Neuronal stem cell (in vitro differentiated cells): ENCODE measurements at places on chromosomes 2 and 18.

- DNase-seq: no peak
- H3K4me3 ChIP-seq: no peak overlapping the region
- no peaks in the 10 kb centered on the region for H3K4me1 ChIP-seq
- H3K36me3 ChIP-seq: no peaks in the 10 kb centered on the region
These were observed 368.2 kb downstream of the IRS1 start for GRCh38 chr2:226431288-226431948.

DNA sequence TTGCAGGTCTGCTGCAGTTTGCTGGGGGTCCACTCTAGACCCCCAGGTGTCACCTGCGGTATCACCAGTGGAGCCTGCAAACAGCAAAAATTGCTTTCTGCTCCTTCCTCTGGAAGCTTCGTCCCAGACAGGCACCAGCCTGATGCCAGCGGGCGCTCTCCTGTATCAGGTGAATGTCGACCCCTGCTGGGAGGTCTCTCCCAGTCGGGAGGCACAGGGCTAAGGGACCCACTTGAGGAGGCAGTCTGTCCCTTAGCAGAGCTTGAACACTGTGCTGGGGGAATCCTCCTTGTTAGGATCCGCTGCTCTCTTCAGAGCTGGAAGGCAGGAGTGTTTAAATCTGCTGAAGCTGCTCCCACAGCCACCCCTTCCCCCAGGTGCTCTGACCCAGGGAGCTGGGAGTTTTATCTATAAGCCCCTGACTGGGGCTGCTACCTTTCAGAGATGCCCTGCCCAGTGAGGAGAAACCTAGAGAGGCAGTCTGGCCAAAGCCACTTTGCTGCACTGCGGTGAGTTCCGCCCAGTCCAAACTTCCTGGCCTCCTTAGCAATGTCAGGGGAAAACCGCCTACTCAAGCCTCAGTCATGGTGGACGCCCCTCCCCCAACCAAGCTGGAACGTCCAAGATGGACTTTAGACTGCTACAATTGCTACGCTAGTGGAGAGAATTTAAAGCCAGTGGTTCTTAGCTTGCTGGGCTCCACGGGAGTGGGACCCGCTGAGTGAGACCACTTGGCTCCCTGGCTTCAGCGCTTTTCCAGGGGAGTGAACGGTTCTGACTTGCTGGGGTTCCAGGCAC, 652.5 kb downstream of the KCNJ3 start:
- no peaks in the 10 kb centered on the region for H3K4me1 ChIP-seq
- H3K27me3 ChIP-seq: no peaks in the 10 kb centered on the region

DNA sequence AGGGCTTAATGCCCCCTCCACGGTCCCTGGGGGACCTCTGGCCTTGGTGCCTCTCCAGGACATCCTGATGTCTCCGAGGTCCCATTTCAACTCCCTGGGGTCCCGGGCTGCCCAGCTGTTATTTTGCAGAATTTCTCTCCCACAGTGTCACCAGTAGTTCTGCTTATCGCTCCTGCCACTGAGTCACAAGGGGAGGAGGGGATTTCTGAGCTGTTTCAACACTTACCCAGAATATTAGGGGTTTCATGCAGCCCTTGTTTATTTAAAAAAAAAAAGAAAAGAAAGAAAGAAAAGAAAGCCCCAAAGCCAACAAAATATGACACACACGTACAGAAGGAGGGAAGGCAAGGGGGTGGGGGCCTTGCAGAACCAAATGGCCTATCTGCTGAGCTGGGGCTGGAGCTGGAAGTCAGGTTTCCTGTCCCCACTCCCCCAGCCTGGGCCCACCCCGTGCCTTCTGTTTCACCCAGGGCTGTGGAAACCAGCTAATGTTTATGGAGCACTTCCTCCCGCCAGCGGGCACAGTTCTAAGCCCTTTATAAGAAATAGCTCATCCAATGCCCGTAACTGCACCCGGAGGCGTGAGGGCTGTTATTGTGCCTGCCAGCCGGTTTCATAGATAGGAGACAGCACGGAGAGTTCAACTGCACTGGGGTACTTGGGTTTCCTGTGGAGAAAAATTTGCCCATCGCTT, 8.4 kb upstream of the ARID5A start:
- no peaks in the 10 kb centered on the region for H3K36me3 ChIP-seq
- no peak for DNase-seq
- no peak overlapping the region for H3K4me3 ChIP-seq
- peaks cover 3% of the 10 kb centered on the region for H3K4me1 ChIP-seq
- peaks cover 73% of the 10 kb centered on the region for H3K27me3 ChIP-seq

- H3K4me1 ChIP-seq: peaks cover 6% of the 10 kb centered on the region
- no peaks in the 10 kb centered on the region for H3K36me3 ChIP-seq
- no peaks in the 10 kb centered on the region for H3K27me3 ChIP-seq
These were observed 343.6 kb downstream of the TGIF1 start for GRCh38 chr18:3793545-3793944.

GRCh38 chr2:166984797-166985196, 96.5 kb downstream of the XIRP2 start:
- no peak for DNase-seq
- H3K27ac ChIP-seq: no peak overlapping the region
- no peaks in the 10 kb centered on the region for H3K27me3 ChIP-seq
- H3K4me3 ChIP-seq: no peak overlapping the region
- no peaks in the 10 kb centered on the region for H3K4me1 ChIP-seq
- no peaks in the 10 kb centered on the region for H3K36me3 ChIP-seq

- H3K36me3 ChIP-seq: no peaks in the 10 kb centered on the region
- no peak overlapping the region for H3K4me3 ChIP-seq
- H3K27me3 ChIP-seq: no peaks in the 10 kb centered on the region
- H3K4me1 ChIP-seq: peaks cover 2% of the 10 kb centered on the region
These were observed 143.2 kb upstream of the SETBP1 start for GRCh38 chr18:44537526-44537925.

GRCh38 chr2:222538535-222538934, 114.2 kb downstream of the SGPP2 start:
- H3K27ac ChIP-seq: no peak overlapping the region
- H3K27me3 ChIP-seq: no peaks in the 10 kb centered on the region
- peaks cover 3% of the 10 kb centered on the region for H3K4me1 ChIP-seq
- H3K4me3 ChIP-seq: no peak overlapping the region
- DNase-seq: no peak

DNA sequence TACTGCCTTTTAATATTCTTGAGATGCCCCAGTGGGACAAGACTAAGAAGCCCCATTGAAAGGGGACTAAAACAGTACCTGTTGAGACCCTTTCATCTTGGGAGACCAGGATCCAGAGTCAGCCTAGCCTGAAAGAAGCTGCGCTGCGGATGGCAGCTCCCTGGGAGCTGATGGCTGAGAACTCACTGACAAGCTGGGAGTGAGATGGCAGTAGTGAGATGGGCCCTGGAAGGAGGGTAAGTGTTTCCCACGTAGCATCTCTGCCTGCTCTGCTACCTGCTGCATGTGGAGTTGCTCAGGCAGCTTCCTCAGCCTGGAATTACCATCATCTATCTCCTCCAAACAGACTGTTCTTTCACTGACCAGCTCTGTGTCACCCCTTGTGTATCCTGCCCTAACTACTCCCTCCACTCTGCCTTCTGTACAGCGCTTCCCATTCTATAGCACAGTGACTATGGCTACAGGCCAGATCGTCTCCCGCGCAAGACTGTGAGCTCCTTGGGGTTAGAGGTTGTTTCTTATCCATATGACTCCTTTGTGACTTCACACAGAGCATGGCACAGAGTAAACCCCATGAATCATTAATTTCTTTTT, 330.4 kb downstream of the NBAS start:
- no peak overlapping the region for H3K4me3 ChIP-seq
- peaks cover 9% of the 10 kb centered on the region for H3K4me1 ChIP-seq
- H3K27ac ChIP-seq: no peak overlapping the region
- H3K36me3 ChIP-seq: peaks cover 5% of the 10 kb centered on the region

DNA sequence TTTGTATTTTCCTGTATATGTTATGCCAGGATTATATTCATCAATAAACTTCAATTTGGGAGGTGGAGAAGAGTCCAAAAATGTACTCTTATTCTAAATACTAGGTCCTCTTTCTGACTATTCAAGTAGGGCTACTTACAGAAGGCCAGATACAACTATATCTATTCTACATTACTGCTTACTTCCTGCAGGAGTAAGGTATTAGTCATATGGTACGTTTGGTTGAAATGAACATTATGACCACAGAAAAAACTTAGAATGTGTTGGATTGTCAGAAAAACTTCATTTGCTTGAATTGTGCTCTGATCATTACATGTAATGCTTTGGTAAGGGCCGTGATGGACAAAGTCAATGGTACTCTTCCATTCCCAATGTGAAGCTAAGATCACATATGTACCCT, 35.0 kb downstream of the STAT4 start:
- H3K27me3 ChIP-seq: no peaks in the 10 kb centered on the region
- no peak overlapping the region for H3K4me3 ChIP-seq
- H3K4me1 ChIP-seq: peaks cover 3% of the 10 kb centered on the region
- no peak for DNase-seq
- no peak overlapping the region for H3K27ac ChIP-seq
